ENCODE measurements at places on chromosomes 6 and 20. TPM values are rescaled to one million over a fixed set of nuclear protein-coding genes. Genes with fewer than 3 reads are reported as not detected.

The FNDC11 gene
- 0.19 TPM for total RNA-seq

The NRN1 gene
- under 0.01 TPM for total RNA-seq

The EFCAB8 gene
- under 0.01 TPM for total RNA-seq

The NT5E gene
- 306 TPM for total RNA-seq

The SPDEF gene
- not detected for total RNA-seq

The NDUFAF5 gene
- 17.1 TPM for total RNA-seq

The GLP1R gene
- total RNA-seq, result under 0.01 TPM
